ENCODE measurements at places on chromosomes 11 and 22.

- DNase-seq, result no peak
Observed at GRCh38 chr11:88246696-88247095, 71.5 kb upstream of the RAB38 start.

GRCh38 chr11:106761240-106761639 lies 257.0 kb downstream of the GUCY1A2 start:
- DNase-seq, result no peak

- DNase-seq, result no peak
Observed at GRCh38 chr11:13874597-13874996, 87.9 kb upstream of the SPON1 start.

- no peak for DNase-seq
Observed at GRCh38 chr11:79212741-79213190, 228.1 kb downstream of the TENM4 start.

DNA sequence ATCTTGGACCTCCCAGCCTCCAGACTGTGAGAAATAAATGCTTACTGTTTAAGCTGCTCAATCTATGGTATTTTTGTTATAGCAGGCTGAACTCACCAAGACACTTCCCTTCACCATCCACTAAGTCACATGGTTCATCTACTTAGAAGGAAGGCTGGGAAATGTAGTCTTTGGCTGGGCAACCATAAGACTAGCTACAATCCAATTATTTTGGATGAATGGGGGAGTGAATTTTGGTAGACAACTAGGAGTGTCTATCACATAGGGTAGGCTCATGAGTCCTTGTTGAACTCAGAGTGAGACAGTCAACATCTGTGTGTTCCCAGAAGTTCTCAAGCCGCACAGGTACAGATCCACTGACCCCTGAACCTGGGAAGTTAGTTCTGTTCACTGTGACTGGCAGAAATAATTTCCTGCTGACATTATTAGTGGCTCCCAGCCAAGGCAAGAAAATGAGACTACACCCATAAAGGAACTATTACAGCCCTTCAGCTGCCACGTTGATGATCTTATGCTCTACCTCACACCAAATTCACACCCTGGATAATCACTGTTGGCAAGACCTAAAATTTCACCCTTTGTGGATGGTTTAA lies 3.1 kb upstream of the SLC35C1 start:
- no peak for DNase-seq

DNA sequence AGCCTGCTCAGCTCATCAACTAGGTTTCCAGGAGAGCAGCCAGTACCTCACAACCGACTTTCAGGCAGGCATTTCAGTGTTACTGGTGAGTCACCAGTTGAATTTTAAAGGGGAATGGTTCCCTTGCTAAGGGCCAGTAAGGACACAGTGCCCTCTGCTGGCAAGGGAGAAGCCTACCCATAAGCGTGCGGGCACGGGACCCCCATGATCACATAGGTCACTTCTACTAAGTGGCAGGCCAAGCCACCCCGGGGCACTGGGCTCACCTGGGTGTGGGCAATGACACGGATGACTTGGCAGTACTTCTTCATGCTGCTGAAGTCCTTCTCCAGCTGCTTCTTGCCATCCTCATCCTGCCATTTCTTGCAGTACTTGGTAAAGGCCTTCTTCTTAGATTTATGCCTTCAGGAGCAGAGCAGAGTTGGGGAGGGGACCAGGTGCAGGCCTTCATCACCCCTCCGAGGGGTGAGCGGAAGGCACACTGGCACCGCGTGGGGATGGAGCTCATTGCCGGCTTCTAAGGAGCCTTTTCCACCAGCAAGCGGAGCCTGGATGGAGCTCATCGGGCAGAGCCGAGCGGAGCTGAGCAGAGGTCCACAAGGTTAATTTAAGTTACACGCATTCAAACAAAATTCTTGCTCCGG lies 2.9 kb downstream of the RPL3 start:
- DNase-seq, result peak; percentile 84

DNA sequence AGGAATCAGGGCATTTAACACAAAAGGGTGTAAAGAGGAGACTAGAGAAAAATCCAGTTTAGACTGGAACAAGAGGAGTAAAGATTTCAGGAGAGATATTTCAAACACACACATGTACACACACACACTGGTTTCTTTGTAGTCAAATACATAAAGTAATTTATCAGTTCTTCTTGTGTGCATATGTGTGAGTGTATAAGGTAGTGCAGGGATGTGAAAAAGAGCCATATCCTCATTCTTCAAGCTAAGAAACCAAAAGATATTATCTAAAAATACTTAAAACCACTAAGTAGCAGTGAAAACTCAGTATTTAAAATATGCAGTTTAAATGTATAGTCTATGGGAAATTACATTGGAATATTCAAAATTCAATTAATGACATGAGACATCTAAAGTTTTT lies 52.5 kb upstream of the CARD18 start:
- DNase-seq, result no peak

GRCh38 chr11:86800076-86800959 lies at the start of gene PRSS23:
Gene PRSS23, plus strand, starts transcription at chr11:86800542. Its CDS starts 7,102 bp downstream, at chr11:86807644.
- DNase-seq, result peak; percentile 68

DNA sequence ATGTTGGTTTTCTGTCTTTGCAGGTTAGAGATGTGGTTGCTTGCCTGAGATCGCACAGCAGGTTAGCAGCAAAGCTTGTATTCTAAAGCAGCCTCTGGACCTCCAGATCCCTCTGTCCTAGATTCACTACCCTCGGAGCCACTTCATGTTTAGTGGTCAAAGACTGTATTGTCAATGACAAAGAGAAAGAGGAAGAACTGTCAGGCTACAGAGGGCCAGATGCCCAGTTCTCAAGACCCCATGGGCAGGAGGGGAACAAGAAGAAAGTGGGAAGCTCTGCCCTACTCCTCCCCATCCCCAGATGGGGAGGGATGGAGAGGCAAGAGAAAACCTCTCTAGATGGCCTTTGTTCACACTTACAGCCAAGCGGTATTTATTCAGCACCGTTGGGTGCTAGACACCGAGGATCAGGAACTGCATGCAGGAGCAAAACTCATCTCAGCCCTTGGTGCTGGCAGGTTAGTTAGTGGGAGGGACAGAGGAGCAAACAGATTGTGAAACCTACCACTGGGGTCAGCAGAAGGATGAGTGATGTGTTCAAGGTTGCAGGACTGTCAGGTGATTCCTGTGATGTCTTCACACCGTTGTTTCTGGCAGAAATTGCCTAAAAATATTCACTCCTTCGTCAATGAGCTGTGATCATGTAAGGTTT lies 38.3 kb upstream of the PTPRJ start:
- DNase-seq, result no peak

- peak; percentile 20 for DNase-seq
Observed at GRCh38 chr11:94678236-94678635, 89.9 kb upstream of the AMOTL1 start.

GRCh38 chr22:17985606-17986005 lies 38.8 kb downstream of the MICAL3 start:
- no peak for DNase-seq

- no peak for DNase-seq
Observed at GRCh38 chr11:119266517-119267255, 50.2 kb downstream of the MCAM start.

DNA sequence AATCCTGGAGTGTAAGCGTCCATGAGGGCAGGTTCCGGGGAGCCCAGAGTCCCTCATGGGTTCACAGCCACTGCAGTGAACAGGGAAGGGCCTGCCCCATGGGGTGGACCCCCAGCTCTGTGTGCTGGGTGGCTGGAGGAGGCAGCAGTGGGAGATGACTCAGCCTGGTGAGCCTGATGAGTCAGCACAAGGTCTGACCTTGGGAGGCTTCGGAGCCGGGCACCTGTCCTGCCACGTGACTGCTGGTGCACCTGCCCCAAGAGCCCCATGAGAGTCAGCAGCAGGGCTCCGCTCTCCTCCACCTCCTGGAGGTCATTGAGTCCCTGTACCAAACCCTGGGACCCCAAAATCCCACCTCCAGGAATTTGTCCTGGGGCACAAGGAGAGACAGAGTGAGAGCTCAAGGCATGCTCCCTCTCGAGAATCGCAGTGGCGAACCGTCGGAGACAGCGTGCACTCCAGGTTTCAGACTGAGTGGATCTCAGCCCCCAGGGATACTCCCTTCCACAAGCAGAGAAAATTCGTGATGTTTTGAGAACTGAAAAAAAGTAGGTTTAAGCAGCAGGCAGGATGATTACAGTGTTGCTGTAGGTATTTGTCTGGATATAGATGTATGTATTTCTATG lies 1221.7 kb downstream of the BRD1 start:
- no peak for DNase-seq

- DNase-seq, result no peak
Observed at GRCh38 chr22:39325392-39325932, 6.0 kb upstream of the RPL3 start.

DNA sequence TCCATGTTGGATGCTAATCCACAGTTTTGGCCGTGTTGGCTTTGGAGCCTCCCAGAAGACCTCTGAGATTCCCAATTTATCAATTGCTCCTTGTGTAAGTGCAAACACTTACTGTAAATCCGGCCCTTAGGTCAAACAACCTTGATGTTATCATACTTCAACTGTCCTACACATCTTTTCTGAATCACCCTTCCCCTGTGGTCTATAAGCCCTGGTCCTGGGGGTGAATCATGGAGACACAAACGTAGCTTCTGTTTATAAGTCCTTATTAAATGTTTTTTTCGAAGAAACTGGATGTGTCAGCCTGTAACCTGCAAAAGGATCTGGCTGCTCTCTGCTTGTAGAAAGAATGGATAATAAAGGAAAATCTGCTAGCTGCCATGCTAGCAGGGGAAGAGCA lies 1.7 kb upstream of the IL10RA start:
- no peak for DNase-seq

Measured in prostate gland (tissue), 2 donors.